Glutamatergic neuron (in vitro differentiated cells): ENCODE measurements at places on chromosomes 16 and 17.

GRCh38 chr17:57915985-57916757 is 39.0 kb downstream of the CUEDC1 start:
- peak; percentile 42 for DNase-seq

DNA sequence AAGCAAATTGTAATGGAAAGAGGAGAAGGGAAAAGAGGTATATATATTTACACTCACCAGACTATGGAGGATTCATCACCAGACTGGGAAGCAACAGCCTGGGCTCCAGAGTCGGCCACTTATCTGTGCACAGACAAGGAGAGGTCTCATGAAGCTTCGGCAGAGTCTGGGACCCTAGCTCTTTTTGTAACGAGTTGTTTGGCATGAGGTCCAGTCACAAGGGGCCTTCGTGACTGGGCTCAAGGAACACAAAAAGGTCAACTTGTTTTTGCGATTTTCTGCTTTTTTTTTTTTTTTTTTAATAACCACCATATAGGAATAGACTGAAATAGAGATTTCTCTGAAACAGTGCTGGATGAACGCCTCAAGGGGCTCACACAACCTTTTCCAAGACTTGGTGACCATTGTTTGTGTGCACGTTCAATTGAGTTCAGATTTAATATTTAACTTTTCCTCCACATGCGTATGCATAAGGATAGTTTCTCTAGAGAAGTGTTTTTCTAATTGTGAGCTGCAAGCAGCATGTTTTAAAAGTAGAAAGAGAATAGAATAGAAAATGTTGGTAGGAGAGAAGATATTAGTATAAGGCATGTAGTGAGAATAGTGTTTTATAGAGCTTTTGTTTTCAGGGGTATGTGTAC is 25.8 kb downstream of the BPTF start:
- no peak for DNase-seq

DNA sequence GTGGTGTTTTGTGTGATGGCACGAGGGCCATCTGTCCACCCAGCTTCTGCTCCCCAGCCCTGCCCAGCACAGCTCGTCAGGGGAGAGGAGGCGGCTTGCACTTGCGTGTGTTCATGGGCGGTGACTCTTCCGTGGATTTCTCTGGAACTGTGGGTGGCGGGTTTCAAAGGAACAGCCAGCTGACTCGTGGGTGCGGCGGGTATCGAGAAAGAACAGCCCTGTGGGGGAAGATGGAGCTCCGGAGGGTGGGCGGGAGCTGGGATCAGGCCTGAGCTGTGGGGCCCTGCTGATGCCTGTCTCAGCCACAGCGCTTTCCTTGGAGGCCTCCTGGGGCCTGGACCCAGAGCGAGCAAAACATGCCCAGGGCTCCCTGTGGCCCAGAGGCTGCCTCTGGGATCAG is 13.2 kb downstream of the NAGPA start:
- no peak for DNase-seq

DNA sequence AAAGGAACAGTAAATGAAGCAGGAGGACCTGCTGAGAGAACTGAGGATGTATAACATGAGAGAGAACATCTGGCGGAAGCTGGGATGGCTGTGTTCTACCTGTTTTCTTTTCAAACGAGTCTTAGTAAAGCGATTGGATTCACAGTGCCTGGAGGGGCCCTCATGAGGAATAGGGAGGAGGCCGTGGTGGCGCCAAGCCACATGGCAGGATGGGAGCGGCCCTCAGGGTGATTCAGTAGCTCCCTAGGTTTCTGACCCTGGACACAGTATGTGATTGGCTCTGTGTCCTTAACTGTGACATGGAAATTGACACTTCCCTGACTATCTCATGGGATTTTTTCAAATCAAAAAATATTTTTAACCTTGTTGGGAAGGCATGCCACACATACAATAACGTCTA is 32.1 kb downstream of the USP43 start:
- no peak for DNase-seq

- DNase-seq = no peak
Observed at GRCh38 chr16:12802048-12802447, 1.6 kb downstream of the CPPED1 start.

- no peak for DNase-seq
Observed at GRCh38 chr17:42334677-42335076, 46.4 kb downstream of the STAT5A start.

- DNase-seq = no peak
Observed at GRCh38 chr16:85242140-85242539, 129.9 kb upstream of the CIBAR2 start.

DNA sequence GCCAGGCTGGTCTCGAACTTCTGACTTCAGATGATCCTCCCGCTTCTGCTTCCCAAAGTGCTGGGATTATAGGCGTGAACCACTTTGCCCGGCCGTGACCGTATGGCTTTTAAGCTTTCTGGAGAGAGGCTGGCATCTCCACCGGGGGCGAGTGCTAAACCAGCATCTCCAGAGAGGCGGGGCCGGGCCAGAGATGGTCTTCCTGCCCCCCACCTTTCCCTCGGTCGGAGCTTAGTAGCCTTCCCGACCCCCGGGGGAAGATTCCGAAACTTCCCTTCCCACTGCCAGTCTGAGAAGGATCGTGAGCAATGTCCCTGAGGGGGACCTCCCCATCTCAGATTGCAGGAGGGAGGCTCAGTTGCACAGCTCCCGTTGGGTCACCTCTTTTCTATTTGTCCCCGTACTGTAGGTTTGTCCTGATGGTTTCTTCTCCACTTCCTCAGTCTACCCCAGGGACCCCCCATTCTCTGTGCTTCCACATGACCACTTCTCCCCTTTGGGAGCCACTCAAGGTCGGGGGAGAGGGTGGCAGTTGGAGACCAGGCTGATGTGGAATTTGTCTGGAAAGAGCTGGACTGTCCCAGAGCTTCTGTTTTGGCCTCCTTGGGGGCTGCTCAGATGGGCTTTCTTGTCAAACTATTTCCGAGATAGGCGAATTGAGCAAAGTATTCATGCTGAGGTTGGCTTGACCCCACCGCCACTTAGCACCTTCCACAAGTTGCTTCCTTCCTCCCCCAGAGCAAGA is 18.2 kb downstream of the IGF2BP1 start:
- no peak for DNase-seq

DNA sequence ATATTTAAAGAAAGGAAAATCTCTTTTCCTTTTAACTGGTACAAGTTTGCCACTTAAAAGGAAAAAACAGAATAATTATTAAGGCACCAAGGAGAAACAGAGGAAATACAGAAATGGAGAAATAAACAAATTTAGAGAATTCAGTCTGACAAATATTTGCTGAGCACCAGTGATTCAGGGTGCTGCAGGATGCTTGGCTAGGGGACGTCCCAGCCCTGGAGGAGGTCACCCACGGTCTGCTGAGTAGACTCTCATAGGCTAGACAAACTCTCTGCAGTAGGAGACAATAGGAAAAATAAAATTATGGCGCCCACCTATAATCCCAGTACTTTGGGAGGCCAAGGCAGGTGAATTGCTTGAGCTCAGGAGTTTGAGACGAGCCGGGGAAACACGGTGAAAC is 15.9 kb downstream of the C1QTNF1 start:
- no peak for DNase-seq

DNA sequence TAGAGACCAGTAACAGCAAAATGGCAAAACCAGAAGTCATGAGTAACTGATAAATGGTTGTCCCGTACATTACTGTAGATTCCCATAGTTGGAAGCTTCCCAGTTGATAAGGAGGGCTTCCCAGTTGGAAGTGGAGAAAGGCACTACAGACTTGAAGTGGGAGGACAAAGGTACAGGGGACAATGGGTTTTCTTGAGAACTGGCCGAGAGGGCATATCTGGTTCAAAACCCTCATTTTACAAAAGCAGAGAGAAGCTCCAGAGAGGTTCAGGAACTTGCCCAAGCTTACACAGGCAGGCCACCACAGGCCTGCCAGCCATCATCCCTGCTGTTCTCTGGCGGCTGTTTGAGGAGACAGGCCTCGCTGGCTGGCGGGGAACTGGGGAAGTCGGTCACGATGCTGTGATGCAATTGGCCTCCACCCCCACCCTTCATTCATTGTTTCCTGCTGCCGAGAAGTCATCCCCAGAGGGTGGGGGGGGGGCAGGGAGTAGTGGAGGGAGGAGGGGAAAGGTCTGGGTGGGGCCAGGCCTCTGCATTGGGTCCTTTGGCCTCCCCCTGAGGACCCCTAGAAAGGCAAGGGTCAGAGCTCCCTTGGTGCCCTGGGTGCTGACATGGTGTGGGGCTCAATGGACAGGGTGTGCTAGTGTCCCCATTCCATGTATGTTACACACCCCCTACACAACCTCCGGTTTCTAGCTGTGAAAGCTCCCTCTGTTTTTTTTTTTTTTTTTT is 3.0 kb downstream of the UBALD2 start:
- peak; percentile 64 for DNase-seq

DNA sequence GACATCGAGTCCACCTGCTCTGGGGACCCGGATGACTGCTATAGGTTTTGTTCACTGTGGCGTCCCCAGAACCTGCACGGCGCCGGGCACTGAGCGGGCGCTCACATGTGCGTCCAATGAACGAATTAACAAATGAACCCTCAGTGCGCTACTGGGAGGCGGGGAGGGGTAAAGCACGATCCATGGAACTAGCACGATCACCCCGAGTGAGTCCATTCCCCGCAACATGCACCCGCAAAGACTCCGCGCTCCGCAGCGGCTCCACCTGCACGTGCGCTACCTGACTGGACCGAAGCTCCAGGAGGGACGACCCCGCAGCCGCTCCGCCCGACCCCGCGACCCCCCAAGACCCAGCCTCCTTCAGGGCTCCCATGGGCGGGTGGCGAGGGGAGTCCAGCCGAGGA is 491 bp downstream of the TRAP1 start:
- DNase-seq = peak; percentile 51

GRCh38 chr17:77070888-77071279 is 69.9 kb upstream of the SEC14L1 start:
- DNase-seq = no peak

DNA sequence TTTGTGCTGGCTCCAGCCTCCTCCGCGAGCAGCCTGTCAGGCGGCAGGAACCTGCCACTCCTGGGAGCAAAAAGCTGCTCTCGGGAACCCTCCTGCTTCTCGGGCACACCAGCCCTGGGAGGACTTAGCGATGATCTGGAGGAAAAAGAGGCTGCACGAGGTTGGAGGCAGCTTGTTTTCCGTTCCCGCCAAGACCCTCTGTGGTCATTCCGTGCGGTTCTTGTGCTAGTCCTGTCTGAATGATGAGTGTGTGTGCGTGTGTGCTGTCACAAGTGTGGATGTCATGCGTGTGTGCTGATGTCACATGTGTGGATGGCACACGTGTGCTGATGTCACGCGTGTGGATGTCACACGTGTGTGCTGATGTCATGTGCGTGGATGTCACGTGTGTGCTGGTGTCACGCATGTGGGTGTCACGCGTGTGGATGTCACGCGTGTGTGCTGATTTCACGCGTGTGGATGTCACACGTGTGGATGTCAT is 150.0 kb downstream of the NPIPB11 start:
- peak; percentile 37 for DNase-seq

GRCh38 chr16:64983231-64983630 is 138.6 kb downstream of the CDH11 start:
- DNase-seq = no peak

- no peak for DNase-seq
Observed at GRCh38 chr17:41660221-41660711, 28.4 kb upstream of the EIF1 start.

GRCh38 chr17:58832514-58832913 is 76.9 kb downstream of the PPM1E start:
- DNase-seq = no peak

DNA sequence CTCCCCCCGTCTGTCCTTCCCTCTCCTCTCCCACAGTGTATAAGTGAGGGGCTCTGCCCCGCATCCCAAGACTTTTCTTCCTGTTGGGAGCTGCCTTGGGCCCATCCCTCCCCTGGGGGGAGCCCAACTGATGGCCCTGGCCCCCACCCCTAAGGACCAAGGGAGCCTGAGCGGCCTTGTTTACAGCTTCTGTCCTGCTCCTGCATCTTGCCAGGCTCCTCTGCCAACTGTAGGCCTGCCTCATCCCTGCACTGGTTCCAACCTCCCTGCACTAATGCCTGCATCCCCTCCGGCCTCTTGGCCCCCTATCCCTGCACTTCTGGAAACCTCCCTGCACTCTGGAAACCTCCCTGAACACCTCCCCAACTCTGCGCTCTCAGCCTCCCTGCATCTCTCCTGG is 1.4 kb upstream of the PAGR1 start:
- DNase-seq = no peak
